Fibroblast of mammary gland (primary cell): ENCODE measurements at places on chromosomes 2 and 18.

DNA sequence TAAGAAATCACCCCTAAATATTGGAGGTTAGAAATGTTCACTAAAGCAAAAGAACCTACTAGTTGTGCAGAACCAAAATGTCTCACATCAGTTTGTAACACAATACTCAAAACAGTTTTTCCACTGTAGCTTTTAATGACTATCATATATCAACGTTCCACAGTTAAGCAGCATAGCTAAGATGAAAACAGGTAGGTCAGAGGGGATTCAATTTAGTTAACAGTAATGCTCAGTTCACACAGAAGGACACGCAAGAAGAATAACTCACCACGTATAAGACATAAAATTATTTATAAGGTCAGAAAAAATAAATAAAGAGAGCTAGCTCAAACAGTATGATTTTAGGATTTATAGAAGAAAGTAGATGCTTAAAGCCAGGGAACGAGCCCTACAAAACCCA lies 118.9 kb upstream of the CCDC150 start:
- no peak for DNase-seq

DNA sequence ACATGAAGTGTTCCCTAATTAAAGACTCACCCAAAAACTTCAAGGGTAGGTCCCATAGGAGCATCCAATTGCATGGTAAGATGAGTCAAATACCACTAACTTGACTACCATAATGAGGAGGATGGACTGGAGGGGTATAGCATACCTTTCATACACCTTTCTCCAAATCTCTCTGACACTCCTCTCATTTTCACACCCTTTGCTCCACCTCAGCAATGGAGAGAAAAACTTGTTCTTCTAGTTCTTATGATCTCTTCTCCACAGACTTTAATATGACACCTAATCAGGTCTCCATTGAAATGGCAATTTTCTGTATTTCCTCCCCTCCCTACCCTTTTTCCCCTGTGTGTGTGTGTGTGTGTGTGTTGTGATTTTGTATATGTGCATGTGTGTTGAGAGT lies 41.1 kb upstream of the MAP2 start:
- no peak for DNase-seq

DNA sequence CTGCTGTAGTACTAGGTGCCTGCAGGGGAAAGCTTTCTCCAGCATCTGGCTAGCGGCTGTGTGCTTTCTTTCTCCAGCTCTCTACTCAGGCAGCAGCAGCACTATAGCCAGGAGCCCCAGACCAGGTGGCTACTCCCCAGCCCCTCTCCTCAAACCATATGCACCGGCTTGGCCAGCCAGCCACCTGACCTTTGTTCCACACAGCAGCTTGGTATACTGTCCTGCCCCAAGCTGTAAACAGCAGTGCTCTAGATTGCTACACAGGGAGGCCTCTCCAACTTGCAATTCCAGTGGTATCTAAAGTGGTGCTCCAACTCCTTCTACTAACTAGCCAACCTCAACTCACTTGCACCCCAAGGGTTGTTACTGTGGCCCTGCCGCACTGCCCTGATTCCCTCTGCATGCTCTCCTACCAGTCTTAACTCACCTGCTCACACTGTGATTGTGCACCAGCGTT lies 19.6 kb downstream of the LDAH start:
- DNase-seq, result no peak

DNA sequence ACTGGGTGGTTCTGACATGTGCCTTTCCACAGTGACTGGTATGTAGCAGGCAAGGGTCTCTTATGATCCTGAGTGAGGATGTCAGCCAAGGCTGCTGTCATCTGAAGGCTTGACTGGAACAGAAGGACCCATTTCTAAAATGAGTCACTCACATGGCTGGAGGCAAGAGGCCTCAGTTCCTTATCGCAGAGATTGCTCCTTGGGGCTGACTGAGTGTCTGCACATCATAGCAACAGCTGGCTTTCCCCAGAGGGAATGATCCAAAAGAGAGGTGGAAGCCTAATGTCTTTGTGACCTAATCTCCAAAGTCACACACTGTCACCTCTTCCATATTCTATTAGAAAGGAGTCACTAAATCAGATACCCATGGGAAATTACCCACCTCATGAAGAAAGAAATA lies 114.0 kb downstream of the NEDD4L start:
- DNase-seq, result no peak
